Fibroblast of lung (primary cell): ENCODE measurements at places on chromosomes 4 and X. TPM values are rescaled to one million over a fixed set of nuclear protein-coding genes. Genes with fewer than 3 reads are reported as not detected.
A peak's percentile ranks its signal among the peaks of the same experiment; 100 is the strongest.

Gene UGT2A3
- not detected in 2 replicates for total RNA-seq

Gene CSAG1
- not detected in 2 replicates for total RNA-seq

Gene CAMK2D
- 196 and 262 TPM in 2 replicates for total RNA-seq

Gene DAPP1
- total RNA-seq = not detected in 2 replicates

Gene PIR
- 17.0 and 21.3 TPM in 2 replicates for total RNA-seq

Gene MAGED1
- total RNA-seq = 46.0 and 72.0 TPM in 2 replicates

Gene LRP2BP
- total RNA-seq = 0.51 and 0.66 TPM in 2 replicates

Gene PRRG3
- 0.66 and 1.0 TPM in 2 replicates for total RNA-seq

Gene BMP3
- 0.17 TPM in 1 of 2 replicates, not detected in the other for total RNA-seq

Gene CYSLTR1
- 0.26 and 0.50 TPM in 2 replicates for total RNA-seq

DNA sequence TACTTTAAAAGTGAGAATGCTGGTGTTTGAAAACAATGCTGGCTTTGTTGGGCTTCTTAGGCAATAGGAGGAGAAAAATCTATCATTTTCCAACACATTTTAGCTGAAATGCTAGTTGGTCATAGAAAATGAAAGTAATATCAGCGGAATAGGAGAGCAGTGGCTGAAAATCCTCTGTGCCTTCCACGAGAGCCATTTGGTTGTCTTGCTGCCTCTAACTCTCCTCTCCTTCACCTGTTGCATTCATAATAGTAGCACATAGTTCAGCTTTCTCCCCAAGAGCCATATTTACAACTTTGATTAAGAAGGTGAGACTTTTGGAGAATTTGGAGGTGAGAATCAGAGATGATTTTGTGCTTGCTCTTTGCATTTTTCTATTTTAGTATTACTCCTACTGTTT is 849.4 kb upstream of the FTHL17 start:
- DNase-seq = no peak

DNA sequence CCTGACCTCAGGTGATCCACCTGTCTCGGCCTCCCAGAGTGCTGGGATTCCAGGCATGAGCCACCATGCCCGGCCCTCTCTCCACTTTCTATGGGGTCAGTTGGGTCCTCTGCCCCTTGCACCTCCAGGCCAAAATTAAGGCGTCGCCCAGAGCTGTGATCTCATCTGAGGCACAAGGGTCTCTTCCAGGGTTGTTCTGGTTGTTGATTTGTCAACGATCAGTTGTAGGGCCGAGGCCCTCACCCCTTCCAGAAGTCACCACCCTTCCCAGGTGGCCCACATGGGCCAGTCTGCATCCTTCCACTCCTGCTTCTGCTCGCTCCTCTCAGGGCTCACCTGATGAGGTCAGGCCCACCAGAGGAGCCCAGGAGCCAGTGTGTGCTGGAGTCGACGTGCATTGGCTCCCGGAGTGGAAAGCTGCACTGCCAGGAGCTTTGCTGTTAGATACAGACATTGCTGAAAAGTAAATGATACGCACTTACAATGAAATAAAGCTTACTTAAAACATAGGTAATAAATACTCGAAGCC is 14.3 kb upstream of the TMEM271 start:
- DNase-seq = no peak

DNA sequence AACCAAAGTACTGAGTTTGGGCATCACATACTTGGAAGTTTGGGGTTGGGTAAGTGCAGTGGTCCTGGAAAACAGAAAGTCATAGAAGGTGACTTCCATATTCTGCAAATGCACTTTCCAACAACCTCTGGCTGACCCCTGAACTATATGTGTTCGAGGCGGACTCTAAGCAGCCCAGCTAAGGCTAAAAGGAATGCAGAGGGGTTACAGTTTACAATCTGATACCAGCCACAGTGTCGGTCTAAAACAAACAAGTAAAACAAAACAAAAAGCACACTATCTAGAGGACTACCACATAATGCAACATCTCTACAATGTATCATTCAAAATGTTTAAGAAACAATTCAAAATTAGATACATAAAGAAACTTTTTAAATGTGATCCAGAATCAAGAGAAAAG is 185.6 kb downstream of the ADAMTS3 start:
- peak; percentile 51 for DNase-seq

DNA sequence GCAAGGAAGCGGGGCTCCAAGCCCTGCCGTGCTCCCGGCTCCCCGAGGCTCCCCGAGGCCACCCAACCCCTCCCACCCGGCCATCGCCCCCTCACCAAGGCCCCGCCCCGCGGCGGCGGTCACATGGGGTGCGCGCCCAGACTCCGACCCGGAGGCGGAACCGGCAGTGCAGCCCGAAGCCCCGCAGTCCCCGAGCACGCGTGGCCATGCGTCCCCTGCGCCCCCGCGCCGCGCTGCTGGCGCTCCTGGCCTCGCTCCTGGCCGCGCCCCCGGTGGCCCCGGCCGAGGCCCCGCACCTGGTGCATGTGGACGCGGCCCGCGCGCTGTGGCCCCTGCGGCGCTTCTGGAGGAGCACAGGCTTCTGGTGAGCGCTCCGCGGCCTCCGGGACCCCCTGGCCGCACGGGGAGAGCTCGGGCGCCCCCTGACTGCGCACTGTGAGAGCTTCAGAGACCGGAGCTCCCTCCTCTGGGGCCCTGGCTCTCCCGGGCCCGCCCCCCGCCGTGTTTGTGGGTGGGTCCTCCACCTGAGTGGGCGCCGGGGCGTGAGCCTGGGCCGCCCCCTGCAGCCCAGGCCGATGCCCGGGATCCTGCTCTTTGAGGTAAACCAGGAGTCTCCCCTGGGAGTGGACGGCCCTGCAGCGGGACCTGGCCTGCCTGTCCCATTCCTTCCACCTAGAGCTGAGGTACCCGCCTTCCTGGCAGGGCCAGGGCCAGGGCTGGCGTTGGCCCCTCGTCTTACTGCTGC is at the start of gene IDUA:
IDUA (plus strand) TSS at position 166 of the 745 bp plus-strand sequence; CDS start at position 207, 41 bp downstream.
- DNase-seq = peak; percentile 56

DNA sequence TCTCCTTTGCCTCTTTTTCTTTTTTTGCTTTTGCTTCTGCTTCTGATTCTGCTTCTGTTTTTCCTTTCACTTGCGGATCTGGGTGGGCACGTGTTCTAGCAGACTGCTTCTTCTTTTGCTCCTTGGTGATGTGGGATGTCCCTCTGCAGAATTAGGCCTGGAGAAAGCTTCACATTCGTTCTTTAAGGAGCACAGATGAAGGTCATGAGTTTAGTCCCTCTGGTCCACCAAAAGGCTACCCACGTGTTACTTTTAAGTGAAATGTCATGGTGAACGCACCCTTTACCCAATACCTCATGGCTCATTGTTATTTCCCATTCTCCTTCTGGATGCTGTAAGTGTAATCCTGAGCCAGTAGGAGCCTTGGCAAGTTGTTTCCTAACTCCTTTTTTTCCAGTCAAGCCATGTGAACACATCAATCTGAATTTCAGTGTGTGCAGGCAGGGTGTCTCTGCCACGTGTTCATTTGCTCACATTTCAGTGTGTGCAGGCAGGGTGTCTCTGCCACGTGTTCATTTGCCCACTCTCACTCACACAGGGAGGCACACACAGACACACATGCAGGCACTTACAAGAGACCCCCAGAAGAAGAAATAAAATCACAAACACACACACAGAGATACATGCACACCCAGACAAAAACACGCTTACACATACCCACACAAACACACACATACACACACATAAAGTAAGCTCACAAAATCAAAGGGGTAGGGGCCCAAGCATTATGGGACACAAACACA is 36.9 kb downstream of the NBDY start:
- DNase-seq = no peak

DNA sequence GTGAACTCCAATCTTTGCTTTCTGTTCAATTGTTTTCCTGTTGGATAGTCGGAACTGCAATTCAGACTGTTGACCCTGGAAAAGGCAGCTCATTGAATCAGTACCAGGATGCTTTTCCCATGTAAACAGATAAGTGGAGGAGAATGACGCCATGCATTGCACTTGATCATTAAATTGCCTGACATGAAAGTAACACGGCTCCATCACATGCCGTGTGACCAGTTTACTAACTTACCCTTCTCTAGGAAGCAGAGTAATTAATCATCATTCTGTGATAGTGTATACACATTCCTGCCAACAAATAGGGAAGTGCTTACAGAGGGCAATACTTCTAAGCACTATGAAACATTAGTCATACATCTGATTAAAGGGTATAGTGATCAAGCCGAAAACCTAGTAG is 101.4 kb downstream of the PPARGC1A start:
- peak; percentile 40 for DNase-seq

GRCh38 chr4:85478576-85478975 is 3.6 kb downstream of the ARHGAP24 start:
- DNase-seq = peak; percentile 35

- no peak for DNase-seq
Observed at GRCh38 chr4:168633496-168633895, 136.6 kb downstream of the PALLD start.

GRCh38 chr4:25578432-25578831 is 77.2 kb upstream of the SLC34A2 start:
- no peak for DNase-seq

- peak; percentile 57 for DNase-seq
Observed at GRCh38 chr4:112523008-112523721, 7.2 kb upstream of the NEUROG2 start.

DNA sequence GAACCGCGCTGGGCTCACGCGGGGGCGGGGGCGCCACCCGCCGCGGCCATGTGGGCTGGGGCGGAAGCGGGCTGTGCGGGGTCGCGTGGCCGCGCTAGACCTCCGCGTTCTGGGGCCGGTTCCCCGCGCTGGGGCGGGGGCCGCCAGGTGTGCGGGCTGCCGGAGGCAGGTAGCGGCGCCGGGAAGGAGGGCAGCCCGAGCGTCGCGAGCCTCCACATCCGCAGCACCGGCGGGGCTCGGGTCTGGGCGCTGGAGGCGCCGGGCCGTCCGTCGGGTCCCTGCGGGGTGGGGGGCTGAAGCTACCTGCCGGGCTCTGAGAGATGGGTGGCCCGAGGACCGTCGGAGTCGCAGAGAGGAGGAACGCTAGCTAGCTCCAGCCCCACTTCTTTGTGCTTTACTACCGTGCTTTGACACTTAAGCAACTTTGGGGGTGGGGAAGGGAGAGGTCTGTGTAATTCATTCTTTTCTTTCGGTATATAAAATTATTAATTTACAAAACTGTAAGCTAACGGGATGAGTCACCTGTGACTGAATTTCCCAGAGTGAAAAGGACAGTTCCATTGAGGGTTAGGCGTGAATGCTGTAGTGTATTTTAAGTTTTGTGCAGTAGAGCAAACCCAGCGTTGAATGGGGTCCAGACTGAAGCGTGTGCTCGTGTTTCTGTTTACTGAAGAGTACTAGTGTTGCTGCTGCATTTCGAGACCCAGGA is 689 bp downstream of the METAP1 start:
- peak; percentile 20 for DNase-seq

DNA sequence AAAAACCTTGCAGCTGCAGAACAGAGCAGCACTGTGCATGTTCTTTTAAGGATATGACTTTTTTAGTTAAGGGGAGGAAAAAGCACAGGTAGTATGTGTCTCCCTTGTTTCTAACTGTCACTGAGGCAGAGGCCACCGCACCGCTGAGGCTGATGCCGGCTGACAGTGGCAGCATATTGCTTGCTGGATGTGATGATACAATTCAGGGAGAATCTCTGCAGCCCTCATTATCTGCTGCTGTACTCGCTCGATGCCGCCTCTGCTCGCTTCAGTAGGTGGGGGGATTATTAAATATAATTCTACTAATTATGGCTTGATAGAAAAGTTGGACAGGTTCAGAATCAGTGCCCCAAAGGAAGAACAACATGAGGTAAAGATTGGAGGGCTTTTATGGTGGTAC is 378.8 kb upstream of the NOCT start:
- no peak for DNase-seq

DNA sequence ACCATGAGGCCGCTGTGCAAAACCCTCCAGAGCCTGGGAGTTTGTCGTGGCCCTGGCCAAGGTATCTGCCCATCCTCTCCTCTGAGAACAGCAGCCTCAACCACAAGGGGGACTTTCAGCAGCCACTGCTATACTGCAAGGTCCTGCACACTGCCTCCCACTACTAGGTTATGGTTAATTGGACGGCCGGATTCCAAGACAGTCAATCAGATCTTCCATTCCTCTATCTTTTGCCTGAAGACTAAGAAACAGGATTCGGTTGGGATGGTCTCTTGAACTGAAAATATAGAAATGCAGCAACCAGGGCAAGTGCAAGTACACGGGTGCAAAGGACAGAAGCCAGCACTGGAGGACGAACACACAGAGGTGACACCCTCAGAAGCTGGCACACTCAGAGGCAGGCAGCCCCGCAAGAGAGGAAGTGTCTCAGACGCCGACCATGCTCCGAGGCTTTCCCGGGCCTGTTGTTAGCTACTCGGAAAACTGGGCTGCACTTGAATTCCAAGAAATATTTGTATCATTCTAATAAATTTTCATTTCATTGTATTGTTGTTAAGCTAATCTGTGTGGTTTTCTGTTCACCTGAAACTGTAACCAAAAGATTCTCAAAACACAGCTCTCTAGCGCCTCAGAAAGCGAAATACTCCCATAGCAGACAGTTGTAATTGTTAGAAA is 63.3 kb downstream of the AFAP1 start:
- peak; percentile 62 for DNase-seq

GRCh38 chr4:2469192-2469984 is 482 bp downstream of the RNF4 start:
- peak; percentile 42 for DNase-seq

DNA sequence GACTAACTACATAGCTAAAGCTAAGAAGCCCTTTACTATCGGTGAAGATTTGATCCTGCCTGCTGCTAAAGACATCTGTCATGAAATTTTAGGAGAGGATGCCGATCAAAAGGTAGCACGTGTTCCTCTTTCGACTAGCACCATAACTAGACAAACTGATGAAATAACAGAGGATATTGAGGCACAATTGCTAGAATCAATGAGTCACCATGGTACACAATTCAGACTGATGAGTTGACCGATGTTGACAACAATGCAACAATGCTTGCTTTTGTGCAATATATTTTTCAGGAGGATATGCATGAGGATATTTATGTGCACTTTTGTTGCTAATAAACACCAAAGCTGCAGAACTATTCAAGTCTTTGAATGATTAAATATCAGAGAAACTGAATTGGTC is 24.3 kb downstream of the TBCK start:
- DNase-seq = no peak

DNA sequence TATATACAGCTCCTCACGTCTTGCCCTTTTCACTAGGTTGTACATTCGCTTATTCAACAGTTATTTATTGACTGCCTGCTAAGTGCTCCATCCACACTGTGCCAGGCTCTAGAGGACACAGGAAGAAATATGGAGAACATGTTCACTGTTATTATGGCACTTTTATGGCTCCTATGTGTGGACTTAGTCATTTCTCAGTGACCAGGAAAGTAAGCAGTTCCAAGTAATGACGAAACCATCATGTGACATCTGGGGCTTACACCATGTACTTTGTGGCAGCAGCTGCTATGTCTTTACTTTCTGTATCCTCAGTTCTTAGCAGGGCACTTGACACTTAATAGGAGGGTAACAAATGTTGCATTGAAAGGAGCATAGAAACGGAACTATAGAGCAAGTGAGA is 278.0 kb downstream of the ANK2 start:
- DNase-seq = no peak
